ENCODE measurements at places on chromosomes 1 and 21.
A peak's percentile ranks its signal among the peaks of the same experiment; 100 is the strongest.

- no peak for DNase-seq
Measured at GRCh38 chr1:31932491-31933316, 5.5 kb downstream of the PTP4A2 start.

DNA sequence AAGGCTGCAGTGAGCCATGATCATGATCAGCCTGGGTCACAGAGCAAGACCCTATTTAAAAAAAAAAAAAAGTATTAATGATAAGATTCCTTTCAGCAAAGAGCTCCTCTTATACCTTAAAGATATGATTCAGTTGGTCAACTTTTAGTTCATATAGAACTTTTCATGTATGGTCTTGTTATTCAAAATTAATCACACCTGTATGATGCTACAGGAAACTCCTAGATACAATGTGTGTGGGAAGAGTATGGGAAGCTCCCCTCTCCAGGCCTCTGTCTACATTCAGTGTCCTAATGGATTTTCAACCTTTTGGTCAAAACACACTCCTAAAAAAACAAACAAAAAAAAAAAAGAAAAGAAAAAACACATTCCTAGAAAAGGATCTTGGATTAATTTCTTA, 17.1 kb downstream of the MR1 start:
- DNase-seq: no peak

DNA sequence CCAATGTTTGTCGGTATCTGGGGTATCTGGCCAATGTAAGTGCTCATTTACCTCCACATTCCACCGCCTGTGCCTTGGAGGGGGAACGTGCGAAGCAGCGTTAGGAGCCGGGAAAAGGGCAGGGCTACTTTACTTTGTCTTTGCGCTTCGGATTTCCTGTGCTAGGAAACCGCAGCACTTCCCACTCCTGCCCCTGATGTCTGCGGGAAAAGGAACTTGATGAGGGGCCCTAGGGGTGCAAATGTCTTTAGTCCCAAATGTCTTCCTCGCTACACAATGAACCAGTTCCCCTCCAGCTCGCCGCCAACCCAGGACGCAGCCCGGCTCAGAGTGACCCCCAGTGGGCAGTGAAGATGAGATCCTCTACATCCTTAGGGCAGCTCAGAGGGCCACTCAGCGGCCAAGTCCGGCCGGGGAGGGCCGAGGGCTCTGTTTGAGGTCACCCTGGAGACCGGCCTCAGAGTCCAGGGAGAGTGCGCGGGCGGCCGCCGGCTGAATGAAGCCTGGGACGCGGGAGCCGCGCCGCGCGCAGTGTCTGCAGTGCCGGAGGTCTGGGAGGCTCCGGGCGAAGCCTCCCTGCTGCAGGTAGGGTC, at the start of gene DYNLT5:
TSS of gene DYNLT5 (plus strand) at position 460 of the 593 bp plus-strand sequence. CDS start 2,200 bp downstream, outside the sequence.
- DNase-seq: peak; percentile 31

DNA sequence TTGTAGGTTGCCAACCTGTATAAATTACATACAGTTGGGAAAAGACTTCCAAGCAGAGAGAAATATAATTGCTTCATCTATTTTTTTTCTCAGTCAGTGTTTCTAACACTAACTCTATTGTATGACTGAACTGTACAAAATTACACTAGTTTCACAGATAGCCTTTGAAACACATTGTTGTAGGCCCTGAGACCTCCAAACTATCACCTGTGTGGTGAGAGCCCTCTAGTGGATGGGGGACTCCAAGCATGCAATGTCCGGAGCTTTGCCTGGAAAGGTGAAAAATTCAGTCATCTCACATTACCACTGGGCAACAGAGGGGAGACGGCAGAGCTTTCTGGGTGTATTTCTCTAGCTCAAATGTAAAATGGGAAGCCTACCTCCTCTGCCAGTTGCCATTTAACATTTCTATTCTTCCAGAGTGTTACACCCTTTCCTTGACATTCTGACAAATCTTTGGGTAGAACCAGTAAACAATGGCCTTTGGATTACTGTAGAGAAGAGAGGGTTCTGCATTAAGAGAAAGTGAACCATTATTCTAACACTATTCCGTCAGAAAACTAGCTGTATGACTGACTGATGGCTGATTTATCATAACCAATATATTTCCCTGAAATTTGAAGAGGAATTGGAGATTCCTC, 212.2 kb downstream of the LYPLAL1 start:
- DNase-seq: peak; percentile 78

DNA sequence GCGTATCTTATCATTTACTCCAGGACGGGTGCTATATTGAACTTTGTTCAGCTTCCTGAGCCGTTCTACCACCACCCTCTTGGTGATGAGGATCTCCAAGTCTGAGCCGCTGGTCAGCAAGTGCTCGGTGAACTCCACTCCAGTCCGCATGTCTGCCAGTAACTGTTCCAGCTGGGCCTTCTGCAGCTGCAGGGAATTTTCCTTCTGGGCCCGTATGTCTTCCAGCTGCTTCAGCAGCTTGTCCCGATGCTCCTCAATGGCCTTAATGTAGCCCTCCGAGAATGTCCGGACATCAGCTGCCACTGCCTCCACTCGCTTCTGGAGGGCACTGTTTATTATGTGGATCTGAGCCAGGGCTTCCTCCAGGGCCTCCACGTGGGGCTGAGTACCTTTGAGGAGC, 3.4 kb downstream of the TRIM45 start:
- no peak for DNase-seq

GRCh38 chr1:179153217-179153616, 71.3 kb downstream of the TOR3A start:
- peak; percentile 61 for DNase-seq

DNA sequence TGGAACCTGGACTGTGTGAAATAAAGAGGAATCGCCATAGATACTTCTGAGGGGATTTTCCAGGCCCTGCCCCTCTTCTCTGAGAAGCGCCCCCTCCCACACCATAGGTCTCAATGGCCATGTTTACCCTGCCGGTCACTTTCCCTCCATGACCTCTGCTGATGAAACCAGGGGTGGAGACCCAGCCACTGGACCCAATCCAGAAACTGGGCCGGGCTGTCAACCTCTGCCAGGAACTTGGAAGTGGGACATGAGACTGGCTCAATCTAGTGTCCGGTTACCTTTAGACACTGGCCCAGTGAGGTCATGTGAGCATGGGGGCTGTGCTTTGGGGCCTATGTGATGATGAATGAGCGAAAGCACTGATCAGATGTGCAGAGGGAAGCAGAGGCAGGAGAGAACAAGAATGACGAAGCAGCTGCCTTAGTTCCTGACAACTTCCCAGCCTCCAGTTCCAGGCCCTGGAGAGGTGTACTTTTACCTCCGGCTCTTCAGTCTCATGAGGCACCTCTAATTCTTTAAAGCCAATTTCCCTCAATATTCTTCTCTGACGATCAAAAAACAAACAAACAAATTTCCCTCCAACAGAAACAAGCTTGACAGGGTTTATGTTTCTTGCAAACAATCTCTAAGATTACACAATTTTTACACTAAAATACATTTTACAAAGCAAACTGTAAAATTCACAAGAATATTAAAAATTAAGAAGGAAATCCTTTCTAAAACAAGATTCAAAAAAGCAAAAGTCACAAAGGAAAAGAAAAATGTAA, 4.9 kb downstream of the ASAP3 start:
- peak; percentile 84 for DNase-seq

DNA sequence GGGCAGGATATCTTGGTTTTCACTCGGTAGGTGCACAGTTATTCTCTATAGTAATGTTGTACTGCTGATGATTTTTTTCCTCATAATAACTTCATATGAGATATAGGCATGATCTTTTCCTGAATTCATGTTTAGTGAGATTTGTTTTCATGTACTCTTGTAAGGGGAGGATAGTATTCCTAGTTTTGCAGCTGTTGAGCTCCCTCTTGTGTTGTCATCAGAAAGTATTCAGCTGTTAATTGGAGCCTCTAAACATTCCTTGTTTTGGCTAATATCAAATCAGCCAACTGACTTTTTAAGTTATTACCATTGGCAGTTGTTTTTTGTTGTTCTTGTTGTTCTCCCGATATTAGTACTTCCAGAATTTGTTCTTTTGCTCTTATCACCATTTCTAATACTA, 24.4 kb downstream of the OR10R2 start:
- peak; percentile 0 for DNase-seq

DNA sequence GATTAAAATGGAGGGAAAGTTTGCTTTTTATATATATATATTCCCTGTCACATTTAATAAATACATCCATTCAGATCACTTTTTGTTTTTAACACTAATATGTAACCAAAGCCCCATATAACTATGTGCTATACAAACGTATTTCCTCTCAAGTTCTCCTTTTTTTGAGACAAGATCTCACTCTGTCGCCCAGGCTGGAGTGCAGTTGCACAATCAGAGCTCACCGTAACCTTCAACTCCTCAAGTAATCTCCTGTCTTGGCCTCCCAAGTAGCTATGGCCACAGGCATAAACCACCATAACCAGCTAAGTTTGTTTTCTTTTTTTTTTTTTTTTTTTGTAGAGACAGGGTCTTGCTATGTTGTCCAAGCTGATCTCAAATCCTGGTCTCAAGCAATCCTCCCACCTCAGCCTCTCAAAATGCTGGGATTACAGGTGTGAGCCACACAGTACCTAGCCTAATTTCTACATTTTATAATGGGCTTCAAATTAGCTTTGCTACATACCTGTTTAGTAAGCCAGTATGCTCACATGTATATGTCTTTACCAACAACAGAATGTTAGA, 120.0 kb downstream of the TGFBR3 start:
- DNase-seq: no peak

- DNase-seq: no peak
Measured at GRCh38 chr1:208127792-208128529, 116.2 kb downstream of the PLXNA2 start.

DNA sequence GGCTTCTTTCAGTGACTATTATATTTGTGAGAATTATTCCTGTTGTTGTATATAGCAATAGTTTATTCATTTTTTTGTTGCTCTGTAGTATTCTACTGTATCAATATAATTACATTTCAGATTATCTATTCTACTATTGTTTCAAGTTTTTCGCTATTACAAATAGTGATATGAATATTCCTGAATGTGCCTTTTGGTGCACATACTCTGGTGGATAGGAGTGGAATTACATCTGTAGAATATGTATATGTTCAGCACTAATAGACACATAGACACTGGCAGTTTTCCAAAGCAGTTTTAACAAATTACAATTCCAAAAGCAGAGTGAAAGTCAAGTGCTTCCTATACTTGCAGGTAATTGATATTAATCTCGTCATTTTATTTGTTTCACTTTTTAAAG, 696.2 kb upstream of the PRMT6 start:
- DNase-seq: no peak

GRCh38 chr1:51058858-51059257, 43.2 kb upstream of the C1orf185 start:
- DNase-seq: peak; percentile 44

DNA sequence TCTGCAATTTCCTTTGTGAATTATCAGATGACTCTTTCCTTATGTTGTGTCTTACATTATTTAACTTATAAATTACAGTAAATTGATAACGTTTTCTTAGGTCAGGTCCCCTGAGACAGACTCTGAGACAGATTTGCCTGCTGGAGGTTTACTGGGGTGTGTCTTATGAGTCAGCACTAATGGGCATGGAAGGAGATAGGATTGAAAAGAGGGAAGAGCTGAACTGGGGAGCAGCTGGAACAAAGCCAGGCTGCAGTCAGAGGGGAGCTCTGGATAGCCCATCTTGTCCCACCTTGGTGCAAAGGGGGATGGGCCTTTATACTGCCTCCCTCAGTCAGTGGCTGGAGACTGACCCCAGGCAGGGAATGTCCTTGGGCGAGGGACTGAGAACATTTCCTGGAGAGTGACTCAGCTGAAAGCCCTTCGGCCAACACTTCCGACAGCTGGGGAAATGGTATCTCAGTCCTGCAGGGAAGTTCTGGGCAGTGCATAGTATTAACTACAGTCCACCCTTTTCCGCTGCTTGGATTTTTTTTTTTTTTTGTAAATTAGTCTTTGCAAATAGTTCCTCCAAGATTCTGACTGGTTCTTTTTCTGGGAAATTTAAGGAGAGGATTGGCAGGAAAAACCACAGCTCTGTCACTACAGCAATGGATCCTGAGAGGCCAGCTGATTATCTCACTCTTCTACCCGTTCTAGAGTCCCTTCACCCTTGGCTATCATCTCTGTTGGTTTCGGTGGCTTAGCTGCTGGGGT, 39.1 kb upstream of the CDC42BPA start:
- peak; percentile 94 for DNase-seq

DNA sequence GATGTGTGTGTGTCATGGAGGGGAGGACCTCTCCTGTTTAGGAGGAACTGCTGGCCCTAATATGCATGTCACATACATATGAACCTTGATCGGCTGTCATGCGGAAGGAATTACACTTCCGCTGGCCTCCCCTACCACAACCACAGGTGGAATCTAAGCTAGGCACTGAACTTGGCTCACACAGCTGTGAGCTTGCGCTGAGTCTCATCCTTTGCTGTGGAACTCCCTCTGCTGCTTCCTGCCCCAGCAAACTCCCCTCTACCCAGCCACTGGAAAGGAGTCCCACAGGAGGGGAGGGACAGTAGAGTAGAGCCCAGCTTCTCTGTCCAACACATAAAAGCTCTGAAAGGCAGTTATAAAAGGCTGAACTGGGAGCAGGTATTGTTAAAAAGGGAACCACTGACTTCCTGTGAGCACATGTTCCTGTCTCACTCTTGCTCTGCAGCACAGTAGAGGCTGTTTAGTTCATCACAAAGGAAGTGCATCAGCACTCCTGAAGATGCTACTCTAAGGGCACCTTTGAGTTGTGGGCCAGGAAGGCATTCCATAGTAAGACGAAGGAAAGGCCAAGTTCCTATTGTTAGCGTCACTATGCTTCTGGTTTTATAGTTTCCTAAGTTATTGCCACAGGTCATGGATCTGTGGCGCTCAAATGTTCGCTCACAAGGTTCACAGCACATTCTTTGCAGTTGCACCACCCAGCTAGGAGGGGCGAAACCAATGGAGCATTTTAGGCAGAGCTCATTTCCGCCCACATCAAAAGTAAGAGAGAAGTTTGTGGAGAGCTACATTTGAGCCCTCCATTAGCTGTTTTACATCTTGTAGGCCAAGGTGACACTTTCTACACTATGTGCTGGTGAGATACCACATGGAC, 17.7 kb upstream of the PTPRC start:
- DNase-seq: no peak

DNA sequence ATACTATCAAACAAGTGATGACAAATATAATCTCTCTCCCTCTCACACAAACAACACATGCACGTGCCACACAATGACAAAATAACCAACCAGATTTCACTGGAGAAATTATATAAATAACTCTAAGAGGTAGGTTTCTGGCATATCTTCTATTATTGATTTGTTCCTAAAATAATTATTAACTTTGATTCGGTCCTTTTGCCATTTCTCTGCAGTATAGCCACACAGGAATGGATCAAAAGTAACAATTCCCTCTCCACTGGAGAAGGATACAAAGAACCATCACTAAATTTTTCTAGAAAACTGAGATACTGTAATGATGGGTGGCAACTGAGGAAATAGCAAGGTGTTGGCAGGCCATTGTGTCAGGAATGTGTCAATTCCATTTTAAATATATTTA, 33.4 kb downstream of the ARNT start:
- no peak for DNase-seq

- DNase-seq: no peak
Measured at GRCh38 chr1:70842562-70842961, 205.1 kb downstream of the PTGER3 start.

DNA sequence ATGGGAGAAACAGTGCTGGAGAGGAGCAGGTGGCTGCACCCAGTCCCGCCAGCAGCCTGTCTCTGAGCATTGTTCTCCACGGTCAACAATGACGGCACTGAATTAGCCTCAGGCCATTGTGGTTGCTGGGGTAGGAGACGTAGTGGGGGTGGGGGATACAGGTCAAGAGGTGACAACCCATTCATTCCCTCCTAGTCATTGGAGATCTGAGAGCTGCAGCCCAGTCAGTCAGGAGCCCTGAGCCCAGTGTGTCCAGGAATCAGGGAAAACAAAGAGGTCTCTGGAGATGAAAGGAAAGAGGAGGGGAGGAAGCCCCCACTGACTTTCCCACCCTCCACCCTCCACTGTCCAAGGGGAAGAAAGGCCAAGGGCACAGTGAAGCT, 15.3 kb downstream of the SMIM12 start:
- DNase-seq: no peak

All from fibroblast of the aortic adventitia (primary cell).